Stomach (tissue), 19 donors: ENCODE measurements at places on chromosomes 1 and 21.
A peak's percentile ranks its signal among the peaks of the same experiment; 100 is the strongest.

DNA sequence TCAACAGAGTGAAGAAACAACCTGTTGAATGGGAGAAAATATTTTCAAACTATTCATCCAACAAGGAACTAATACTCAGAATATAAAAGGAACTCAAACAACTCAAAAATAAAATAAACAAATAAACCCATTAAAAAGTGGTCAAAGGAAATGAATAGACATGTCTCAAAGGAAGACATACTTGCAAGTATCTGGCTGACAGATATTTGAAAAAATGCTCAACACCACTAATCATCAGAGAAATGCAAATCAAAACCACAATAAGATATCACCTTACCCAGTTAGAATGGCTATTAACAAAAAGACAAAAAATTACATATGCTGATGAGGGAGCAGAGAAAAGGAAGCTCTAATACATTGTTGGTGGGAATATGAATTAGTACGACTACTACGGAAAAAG is 38.2 kb downstream of the TNFSF4 start:
- no peak for DNase-seq

DNA sequence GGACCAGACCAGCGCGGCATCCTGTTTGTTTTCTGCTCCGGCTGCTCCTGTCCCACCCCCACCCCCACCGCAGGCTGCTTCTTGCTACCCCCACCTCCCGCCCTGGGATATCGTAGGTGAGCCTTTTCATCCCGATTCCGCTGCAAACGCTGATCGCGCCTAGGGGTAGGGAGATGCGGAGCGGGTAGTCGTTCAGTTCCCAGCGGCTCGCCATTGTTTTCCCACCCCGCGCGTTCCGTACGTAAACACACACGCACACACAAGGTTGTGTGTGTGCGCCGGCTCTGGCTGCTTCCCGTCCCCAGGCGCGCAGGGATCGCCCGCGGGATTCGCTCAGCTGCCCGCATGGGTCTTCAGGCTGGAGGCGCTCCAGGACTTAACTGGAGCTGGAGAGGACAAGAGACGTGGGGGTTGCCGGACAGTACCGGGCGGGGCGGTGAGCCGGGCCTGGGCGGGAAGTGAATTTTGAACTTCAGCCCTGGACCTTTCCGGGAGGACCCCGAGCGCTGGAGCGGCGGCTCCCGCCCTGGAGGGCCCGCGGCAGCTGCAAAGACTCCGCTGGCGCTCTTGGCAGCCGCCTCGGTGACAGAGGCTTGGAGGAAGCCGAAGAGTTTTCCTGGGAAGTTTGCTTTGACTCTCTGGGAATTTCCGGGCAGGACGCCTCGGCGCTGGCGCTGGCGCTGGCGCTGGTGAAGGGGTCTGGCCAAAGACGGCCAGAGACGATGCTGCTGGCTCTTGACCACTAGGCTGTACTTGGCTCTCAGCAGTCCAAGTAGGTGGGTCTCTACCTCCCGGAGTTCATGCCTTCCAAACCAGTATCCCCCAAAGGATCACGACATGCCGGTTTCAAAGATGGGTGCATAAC is 1.6 kb downstream of the SOX13 start:
- peak; percentile 58 for DNase-seq

DNA sequence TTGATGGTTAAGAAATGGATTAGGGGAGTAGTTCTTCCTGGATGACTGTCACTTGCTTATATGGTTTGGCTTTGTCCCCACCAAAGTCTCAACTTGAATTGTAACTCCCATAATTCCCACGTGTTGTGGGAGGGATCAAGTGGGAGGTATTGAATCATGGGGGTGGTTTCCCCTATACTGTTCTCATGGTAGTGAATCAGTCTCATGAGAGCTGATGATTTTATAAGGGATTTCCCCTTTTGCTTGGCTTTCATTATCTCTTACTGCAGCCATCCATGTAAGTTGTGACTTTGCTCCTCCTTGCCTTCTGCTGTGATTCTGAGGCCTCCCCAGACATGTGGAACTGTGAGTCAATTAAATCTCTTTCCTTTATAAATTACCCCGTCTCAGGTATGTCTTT is 1621.1 kb downstream of the MRPL39 start:
- no peak for DNase-seq

GRCh38 chr1:213828867-213829266 is 158.9 kb upstream of the PROX1 start:
- DNase-seq, result no peak

DNA sequence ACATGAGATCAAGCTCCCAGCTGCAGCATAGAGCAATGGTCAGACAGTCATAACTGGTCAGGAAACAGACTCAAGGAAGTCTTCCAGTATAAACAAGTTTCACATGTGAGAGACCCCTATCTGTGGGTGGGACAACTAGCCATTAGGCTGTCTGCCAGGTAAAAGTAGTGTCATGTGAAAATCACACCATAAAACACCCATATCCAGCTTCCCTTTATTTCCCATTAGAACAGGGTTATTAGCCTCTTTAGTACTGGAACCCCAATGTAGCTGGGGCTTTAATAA is 426.7 kb downstream of the KCNT2 start:
- DNase-seq, result no peak

DNA sequence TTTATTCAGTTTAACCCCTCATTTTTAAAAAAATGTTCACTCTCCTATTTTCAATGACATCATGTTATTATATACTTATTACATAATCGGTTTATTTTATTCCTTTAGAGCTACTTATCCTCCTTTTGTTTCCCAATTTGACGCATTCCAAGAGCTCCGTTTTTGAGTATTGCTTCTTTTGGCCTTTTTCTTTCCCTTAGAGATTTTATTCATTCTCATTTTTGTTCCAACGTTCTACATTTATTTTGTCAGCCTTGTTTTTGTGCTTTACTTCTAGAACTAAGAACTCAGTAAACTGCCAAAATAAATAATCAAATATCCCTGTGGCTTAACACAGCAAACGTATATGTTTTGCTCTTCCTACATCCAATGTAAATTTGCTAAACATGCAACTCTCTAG is 769.1 kb downstream of the NCAM2 start:
- DNase-seq, result no peak

DNA sequence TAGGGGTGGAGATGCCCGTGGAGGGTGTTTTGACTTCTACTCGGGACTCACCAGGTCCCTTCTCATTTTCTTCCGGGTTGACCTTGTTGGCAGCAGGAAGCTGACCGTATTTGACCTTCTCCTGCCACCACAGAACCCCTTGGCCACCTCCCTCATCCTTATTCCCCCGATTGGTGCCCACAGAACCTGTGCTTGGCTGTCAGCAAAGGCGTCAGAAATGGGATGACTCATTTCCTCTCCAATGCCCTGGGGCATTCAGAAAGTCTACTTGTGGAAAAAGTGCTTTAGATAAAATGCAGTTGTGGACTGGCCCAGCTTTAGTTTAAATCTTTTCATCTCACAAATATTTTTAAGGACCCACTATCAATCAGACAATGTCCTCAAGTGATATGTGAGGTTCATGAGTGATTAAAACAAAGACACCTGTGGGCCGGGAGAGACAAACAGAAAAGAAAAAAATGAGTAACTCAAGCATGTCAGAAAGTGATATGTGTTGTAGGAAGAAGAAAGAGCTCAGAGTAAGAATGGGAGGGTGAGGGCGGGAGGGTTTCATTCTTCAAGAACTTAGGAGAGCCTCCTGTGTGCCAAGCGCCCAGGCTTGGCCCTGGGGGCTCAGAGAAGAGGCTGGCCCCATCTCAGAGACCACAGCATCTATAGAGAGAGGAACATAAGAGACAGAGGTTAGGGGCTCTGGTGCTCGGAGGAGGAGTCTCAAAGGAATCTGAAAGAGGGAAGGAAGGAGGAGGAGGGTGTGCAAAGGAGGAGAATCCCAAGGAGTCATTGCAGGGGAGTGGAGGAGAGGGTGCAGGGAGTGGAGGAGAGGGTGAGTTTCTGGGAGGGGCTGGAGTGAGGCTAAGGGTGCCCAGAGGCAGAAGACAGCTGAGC is 221.6 kb upstream of the VAMP3 start:
- DNase-seq, result peak; percentile 55

DNA sequence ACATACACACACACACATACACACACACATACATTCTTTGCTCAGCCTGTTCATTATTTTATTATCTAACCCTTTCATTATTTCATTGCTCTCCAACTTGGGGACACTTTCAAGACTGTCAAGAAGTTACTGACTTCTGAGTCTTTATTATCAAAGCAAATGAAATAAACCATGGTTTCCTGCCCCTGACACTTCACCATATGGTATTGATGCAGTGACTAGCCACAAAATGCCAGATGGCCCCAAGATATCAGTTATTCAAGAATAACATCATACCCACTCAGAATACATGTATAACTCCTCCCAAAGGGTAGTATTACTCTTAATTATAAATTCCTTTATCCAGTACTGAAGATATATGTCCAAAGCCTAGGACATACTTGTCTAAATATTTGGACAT is 197.3 kb downstream of the MRPL39 start:
- DNase-seq, result no peak

DNA sequence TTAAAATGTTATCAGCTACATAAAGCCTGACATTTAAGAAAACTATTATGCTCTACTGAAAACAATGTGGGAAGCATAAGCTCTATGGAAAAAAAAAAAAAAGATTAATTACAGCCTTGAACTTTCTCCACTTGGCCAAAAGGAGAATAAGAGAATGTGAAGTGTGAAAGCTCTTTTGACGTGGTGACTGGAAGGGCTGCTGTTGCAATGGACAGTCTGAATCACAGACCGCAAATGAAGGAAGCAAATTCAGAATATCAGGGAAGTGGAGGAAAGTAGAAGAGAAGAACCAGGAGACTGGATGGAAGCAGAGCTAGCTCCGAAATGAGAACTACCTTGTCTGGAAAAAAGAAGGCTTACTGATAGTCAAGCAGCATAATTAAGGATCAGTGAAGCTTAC is 106.8 kb downstream of the AK5 start:
- DNase-seq, result no peak

GRCh38 chr1:184640505-184640904 is 114.2 kb downstream of the EDEM3 start:
- no peak for DNase-seq

- DNase-seq, result no peak
These were observed 919 bp downstream of the CTSS start for GRCh38 chr1:150764617-150765101.

DNA sequence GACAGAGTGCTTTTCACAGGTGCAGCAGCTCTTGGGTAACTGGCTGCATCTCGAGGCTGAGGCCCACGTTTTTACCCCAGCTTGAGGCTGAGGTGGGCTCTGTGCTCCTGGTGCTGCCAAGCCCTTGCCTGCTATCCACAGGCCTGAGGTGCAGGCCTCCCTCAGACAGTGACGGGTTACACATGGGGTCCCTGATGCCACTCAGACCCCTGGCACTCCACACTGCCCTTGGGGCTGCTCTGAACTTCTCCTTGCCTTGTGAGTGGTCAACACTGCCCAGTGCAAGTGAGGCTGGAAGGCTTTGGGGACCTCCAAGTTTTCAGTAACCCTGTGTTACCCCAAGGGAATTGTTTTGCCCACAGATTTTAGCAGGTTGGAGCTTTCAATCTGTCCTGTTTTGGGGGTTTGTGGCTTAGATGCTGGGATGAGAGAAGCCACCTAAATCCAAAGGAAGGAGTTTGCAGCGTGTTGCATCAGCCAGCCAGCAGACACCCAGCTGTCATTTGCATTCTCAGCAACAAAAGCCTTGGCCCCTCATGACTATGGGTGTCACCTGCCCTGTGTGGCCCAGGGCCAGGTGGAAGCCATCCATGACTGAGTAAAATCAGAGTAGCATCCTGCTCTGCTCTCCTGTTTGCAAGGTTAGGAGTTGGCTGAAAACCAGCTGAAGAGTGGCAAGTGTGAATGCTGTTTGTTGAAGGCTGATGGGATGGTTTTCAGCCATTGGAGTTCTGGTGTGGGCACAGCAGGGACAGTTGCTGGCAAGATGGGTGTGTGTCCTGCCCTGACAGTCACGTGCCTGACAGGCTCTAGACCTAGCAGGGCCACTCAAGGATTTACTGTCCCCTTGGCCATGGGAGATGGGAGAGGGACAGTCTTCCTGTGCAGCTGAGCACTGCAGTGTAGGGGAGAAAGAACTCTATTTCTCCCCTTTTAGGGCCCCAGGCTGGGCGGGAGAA is 3.2 kb downstream of the RNF187 start:
- no peak for DNase-seq

DNA sequence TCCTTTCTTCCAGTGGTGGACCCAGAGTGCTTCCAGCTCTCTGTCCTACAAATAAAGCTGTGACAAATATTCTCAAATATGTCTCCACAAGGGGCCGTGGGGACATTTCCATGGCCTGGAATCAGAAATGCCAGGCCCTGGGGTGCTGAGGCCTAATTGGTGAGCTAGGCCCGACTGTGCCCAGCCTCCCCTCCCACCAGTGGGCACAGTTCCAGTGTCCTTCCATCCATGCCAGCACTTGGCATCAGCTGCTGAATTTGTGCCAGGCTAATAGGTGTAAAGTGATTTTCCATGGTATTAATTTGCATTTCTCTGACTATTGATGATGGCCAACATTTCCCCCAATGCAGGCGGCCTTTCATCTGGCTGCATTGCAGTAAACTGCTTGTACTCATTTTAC is 48.5 kb upstream of the B3GALT5 start:
- DNase-seq, result peak; percentile 27

GRCh38 chr1:52556641-52557360 is 3.9 kb upstream of the TUT4 start:
- no peak for DNase-seq

DNA sequence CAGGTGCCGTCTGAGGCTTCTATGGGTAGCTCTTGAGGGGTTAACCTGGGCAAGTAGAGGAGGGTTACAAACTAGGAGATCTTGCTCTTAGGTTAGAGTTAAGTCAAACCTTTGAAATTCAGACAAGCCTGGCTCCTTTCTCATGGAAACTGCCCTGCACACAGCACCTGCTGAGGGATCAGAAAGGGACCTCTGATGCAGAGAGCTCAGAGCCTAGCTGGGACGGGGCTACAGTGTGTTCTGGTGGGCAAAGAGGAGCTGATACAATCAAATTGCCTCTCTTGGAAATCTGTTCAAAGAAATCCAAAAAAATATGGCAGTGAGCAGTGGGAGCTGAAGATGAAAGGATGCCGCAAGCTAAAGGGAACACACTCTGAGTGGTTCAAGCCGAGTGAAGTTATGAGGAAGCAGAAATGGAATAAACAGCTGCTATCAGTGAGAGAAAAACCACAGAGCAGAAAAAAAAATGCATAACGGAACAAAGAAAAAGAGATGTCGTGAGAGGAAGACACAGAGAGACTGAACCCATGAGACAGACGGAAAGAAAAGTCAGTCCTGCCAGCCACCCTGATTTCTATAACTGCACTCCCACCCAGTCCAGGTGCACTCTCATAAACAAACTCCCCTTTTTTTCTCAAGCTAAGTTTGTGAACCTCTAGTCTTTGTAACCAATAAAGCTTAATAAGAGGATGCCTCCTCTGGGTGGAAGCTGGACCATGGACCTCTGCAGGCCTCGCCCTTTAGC is 26.6 kb downstream of the PAFAH2 start:
- DNase-seq, result no peak

GRCh38 chr1:203048555-203049051 is 22.3 kb downstream of the PPFIA4 start:
- no peak for DNase-seq

- DNase-seq, result peak; percentile 56
These were observed 68.7 kb upstream of the ROR1 start for GRCh38 chr1:63705078-63705477.

DNA sequence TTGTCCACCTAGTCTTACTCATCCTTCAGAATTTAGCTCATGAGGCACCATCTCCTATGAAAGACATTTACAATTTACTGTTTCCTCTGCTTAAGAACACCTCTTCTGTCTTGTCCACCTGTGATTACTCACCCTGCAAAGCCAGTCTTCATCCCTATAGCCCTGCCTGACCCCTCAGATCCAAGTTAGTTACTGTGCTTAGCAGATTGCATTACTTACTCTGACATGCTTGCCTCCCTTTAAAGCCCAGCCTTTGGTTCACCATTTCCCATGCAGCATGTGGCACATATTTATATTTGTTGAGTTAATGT is 60.9 kb upstream of the VCAM1 start:
- no peak for DNase-seq
